ENCODE measurements at places on chromosomes 7 and 10.

- DNase-seq: no peak
Observed at GRCh38 chr10:93333278-93333978, 148.7 kb downstream of the MYOF start.

GRCh38 chr10:110504111-110504735 lies 6.5 kb downstream of the DUSP5 start:
- DNase-seq: peak; percentile 11

DNA sequence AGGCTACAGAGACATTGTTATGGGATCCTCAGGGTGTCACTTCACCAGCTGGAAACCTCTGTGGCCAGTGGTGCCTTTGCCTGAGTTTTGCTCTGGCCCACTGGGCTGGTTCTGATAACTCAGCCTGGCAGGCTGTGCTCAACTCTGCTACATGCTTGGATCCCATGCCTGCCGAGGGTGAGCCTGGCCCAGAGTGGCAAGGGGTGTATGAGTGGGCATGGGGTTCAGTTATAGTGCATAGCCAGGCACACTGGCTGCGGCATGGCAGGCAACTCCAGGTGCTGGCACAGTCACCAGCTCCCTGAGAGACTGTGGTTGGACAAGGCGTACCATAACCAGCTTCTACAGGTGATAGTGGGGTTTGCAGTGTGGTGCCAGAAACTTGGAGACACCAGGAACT lies 107.0 kb upstream of the PCDH15 start:
- no peak for DNase-seq

DNA sequence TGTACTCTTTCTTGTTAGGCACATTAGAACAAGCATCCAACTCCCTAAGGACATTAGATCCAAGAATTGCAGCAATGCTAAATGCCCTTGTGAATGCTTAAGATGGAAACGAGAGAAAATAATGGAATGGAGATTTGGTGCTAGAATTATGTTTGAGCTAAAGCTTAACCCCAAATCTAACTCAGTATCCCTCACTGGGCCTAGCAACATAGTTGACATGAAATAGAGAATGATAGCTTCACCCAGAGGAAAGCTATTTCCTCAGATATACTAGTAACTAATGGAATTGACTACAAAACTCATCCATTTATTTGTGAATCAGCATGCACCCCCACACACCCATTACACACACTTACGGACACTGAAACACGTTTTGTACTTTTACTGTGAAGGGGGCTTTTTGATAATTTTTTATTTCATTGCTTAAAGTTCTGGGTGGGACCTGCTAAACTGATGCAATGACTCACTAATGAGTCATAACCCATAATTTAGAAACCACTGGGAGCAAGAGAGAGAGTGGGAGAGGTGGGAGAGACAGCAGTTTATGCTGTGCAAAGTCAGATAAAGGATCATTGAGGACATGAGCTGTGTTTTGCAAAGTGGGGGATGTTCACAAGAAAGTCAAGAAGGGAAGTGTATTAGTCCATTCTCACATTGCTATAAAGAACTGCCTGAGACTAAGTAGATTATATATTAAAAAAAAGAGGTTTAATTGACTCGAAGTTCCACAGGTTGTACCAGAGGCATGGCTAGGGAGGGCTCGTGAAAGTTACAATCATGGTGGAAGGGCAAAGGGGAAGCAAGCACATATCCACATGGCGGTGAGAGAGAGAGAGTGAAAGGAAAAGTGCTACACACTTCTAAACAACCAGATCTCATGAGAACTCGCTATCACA lies 382.7 kb downstream of the SFMBT2 start:
- peak; percentile 37 for DNase-seq

DNA sequence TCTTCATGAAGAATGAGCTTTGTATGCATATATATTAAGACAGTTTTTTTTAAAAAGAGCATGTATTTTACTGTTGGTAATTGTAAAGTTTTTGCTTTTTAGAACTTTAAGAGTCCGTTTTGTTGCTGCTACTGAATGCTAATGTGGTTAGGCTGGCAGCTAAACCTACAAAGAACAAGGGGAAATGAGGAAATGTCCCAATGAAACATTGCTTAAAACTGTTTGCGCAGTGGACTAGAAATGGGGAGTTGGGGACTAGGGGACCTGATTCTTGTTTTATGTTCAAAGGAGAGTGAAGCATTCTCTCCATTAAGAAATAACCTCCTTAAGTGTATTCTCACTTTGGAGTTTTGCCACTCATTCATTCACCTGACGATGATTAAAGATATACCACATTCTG lies 5.7 kb downstream of the NRF1 start:
- DNase-seq: no peak

GRCh38 chr7:129890090-129890489 lies 62.7 kb downstream of the UBE2H start:
- DNase-seq: no peak

- peak; percentile 79 for DNase-seq
Observed at GRCh38 chr10:93554760-93555432, 11.6 kb upstream of the FFAR4 start.

DNA sequence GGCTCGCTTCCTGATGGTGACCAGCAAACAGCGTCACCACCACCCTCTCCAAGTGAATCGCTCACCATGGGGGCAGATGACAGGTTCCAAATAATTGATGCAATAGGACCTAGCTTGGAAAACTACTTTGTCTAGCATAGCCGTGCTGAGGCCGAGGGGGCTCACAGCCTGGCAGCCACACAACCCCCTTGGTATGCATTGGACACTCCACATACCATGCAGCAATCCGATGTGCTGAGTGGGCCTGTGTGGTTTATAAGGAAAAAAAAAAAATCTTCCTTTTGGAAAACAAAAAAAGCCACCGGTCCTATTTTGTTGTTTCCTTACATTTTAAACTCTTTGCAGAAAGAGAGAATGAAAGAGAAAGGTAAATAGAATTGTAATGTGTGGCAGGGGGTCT lies 15.1 kb downstream of the GATA3 start:
- DNase-seq: no peak
